Germinal center (tissue), 1 donor: ENCODE measurements at places on chromosomes 6 and 20.
A peak's percentile ranks its signal among the peaks of the same experiment; 100 is the strongest.

DNA sequence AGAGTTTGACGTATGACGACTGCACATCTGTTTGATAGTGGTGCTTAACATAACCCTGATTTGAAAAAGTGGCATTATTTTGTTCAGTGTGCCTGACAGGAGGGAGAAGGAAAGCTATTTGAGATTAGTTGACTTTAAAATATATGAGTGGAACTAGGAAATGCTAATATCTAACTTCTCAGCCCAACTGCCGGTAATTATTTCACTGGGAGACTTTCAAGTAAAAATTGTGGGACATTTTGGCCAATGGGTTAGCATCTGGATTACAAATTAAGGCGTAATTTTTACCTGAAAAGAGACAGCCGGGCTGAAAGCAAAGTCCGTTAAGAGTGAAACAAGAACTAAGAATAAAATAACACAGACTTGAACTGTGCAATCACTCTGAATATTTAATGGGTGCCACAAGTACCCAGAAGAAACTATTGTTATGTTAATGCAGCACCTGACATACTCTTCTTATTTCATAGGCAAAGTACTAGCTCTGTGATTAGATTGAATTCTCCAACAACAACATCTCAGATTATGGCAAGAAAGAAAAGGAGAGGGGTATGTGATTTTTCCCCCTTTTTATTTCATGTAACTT lies 2.0 kb downstream of the HEY2 start:
- no peak for DNase-seq

DNA sequence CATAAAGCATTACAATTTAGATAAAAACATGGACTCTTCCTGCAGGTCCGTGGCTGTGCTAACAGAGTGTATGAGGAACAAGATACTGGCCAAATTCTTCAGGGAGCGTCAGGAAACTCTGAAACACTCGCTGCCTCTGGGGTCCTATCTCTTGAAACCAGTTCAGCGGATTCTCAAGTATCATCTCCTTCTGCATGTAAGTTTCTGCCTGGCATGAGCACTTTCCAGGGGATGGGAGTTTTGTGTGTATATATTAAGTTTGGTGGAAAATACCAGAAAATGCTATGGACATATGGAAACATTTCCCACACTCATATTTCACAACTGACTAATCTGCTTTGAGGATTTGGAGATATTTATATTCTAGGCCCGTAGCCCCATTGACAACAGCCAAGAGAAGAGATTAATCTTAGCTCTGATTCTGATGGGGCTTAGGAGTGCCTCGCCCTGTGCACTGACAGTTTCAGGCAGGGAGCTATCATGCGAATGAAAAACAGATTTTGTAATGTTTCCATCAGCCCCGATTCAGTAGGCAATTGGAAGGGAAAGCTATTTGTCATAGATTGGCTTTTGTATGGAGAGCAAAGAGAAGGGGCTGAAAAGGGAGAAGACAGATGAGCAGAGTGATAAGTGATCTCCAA lies 64.7 kb upstream of the MTHFD1L start:
- no peak for DNase-seq

DNA sequence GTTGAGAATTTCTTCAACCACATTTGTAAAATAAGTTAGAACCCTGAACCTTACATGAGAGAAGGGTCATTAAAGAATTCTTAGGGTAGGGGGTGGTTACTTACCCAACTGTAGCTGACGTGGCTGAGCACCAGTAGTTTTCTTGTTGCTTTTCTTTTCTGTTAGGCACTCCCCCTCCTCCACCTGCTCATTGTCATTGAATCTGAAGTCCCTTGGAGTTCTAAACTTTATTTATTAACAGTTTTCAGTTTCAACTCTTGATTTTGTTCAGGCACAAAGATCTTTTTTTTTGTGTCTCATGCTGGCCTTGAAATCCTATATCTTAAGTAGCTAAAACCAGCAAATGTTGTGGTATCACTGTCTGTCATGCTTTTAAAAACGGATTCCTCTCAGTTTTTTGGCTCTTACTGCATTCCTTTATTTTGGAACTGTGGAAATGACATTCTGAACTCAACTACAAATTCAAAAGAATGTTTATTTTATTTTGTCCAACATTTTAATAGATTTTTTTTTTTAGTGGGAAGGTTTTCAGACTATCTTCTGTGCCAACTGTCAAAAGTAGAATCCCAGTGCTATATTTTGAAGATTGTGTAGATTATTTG lies 465.2 kb downstream of the PHF3 start:
- no peak for DNase-seq

GRCh38 chr6:103797738-103798137 lies 1062.0 kb downstream of the HACE1 start:
- DNase-seq, result no peak

GRCh38 chr6:137416376-137417109 lies 77.7 kb downstream of the OLIG3 start:
- DNase-seq, result no peak

DNA sequence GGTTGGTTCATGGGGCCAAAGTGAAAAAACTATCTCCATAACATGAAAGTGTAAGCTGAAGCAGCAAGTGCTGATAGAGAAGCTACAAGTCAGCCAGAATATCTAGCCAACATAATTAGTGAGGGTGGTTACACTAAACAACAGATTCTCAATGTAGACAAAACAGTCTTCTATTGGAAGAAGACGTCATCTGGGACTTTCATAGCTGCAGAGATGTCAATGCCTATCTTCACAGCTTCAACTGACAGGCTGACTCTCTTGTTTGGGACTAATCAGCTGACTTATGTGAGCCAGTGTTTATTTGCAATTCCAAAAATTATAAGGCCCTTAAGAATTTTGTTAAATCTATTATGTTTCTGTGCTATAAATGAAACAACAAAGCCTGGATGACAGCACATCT lies 63.2 kb downstream of the GMDS start:
- no peak for DNase-seq

DNA sequence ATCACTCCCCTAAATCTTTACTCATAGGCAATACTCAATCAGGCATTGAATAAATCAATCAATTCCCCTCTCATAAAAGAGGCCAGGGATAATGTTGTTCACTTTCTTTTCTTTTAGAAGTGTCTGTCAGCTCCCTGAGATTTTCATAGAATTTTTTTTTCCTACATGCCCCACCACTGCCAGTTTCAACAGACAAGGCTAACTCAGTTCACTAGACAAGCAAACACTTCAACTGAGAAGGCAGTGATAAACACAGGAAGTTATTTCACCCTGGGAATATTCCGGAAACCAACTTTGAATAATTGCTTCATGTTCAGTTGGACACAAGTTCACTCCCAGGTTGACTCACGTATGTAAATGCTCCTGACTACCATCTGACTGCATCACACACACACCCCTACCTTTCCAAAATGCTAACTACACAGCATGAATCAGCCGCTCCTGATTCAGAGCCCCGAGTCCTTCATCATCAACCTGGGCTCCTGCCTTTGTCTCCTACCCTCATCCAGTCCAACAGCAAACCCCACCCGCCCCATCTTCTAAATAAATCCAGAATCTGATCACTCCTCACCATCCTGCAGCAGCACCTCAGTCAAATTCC lies 143.9 kb downstream of the BCAS1 start:
- peak; percentile 73 for DNase-seq

DNA sequence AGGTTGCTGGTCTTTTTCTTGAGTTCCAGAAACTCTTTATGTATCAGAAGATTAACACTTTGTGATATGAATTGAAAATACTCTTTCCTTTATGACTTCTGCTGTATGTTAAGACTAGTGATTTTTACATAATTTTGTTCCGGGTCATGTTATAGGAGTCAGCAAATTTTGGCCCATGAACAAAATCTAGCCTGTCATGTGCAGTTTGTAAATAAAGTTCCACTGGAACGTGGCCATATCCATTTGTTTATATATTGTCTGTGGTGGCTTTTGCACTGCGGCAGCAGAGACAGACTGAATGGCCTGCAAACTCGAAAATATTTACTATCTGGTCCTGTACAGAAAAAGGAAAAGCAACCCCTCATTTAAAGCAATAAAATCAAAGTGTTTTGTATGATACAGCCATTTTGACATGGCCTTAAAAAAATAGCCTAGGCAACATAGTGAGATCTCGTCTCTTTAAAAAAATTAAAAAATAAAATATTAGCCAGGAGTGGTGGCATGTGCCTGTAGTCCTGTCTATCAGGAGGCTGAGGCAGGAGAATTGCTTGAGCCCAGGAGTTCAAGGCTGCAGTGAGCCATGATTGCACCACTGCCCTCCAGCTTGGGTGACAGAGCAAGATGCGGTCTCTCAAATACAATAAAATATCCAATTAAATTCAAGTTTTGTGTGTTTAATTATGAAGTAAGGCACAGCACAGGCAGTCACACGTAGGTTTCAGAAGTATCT lies 36.9 kb downstream of the SNX9 start:
- no peak for DNase-seq

- no peak for DNase-seq
These were observed 548 bp downstream of the SALL4 start for GRCh38 chr20:51801823-51802123.

DNA sequence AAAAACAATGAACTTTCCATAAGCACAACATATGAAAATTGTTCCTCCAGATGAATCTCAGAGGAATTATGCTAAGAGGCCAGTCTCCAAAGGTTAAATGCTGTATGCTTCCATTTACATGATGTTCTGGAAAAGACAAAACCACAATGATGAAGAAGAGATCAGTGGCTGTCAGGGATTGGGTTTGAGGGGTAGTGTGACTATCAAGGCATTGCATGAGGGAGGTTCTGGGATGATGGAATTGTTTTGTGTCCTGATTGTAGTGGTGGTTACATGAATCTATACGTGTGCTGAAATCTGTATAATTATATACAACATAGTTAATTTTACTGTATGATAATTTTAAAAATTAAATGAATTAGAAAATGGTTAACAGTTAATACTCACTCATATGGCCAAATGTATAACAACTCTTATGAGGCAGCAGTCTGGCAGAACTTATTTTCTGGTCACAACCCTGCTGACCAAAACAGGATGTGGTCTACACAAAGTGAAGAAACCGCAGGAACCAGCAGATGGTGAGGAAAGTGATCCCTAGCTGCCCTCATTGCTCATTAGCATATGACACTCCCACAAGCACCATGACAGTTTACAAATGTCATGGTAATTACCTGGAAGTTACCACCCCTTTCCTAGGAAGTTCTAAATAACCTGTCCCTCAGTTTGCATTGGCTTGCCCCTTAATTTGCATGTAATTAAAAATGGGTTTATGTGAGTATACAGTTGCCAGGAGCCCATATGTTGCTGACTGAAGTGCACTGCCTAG lies 31.9 kb downstream of the NSFL1C start:
- peak; percentile 39 for DNase-seq

GRCh38 chr6:160429620-160429895 lies 81.4 kb downstream of the SLC22A3 start:
- no peak for DNase-seq

DNA sequence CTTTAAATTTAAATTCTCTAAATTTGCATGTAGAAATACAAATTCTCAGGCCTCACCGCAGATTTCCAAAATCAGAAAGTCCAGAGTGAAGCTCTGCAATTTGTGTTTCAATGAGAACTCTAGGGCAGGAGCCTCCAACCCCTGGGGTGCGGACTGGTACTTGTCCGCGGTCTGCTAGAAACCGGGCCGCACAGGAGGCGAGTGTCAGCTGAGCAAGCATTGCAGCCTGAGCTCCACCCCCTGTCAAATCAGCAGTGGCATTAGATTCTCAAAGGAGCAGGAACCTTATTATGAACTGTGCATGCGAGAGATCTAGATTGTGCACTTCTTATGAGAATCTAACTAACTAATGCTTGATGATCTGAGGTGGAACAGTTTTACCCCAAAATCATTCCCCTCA lies 203.0 kb upstream of the PCSK2 start:
- no peak for DNase-seq

DNA sequence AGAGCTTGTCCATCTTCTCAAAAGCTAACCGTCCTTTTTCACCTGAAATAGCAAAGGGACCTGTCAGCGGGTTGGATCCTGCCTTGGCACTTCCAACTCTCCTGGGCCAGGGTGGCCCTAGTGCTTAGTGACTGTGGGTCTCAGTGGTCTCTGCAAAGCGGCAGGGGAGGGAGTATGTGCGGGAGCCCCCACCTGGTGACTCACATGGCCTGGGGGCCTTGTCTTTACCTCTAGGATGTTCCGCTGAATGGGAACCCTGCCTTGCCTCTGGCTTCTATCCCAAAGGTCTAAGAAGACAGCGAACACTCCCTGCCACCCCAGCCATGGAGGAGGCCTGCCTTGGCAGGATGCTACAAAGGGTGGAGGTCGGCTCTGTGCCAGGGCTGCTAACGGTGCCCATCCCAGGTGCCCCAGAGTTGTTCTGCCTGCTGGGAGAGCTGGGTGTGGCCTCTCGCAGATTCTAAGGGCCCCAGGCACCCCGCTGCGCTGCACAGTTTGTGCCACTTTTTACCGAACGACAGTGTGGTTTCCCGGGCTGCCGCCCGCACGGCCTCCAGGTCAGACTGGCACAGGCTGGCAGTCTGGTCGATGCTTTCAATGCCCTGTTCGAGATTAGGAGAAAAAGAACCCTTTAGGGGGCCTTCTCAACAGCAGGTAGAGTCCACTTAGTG lies 77.2 kb downstream of the PTPN1 start:
- no peak for DNase-seq

- DNase-seq, result no peak
These were observed 84.4 kb downstream of the ANKRD60 start for GRCh38 chr20:58144096-58144495.

GRCh38 chr20:49346682-49347081 lies 68.8 kb upstream of the ZNFX1 start:
- DNase-seq, result no peak

DNA sequence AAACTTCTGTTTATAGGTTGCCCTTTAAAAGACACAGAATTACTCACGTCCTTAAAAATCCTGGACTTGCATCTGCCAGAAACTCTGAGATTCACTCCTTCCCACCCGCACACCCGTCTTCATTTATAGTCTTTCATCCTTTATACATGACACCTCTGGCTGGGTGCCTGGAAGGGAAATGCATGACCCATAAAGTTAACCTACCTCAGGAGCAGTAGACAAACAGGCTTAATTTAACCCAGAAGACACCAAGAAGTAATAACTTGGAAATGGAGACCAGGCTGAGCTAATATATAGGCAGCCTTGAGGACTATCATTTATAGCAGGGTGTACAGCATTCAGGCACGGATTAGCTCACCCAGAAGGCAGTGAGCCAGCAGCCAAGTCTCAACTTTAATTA lies 429.0 kb upstream of the NRSN1 start:
- DNase-seq, result no peak

DNA sequence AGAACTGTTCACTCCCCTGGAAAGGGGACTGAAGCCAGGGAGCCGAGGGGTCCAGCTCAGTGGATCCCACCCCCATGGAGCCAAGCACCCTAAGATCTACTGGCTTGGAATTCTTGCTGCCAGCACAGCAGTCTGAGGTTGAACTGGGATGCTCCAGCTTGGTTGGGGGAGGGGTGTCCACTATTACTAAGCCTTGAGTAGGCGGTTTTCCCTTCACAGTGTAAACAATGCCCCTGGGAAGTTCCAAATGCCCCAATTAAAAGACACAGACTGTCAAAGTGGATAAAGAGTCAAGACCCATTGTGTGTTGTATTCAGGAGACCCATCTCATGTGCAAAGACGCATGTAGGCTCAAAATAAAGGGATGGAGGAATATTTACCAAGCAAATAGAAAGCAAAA lies 150.2 kb downstream of the LPA start:
- no peak for DNase-seq
